ENCODE measurements at places on chromosomes 6 and 20. TPM values are rescaled to one million over a fixed set of nuclear protein-coding genes. Genes with fewer than 3 reads are reported as not detected.

The ATP9A gene
- 1.2 TPM for polyA plus RNA-seq

The CNR1 gene
- polyA plus RNA-seq: 2.5 TPM

The SAMD5 gene
- 0.54 TPM for polyA plus RNA-seq

DNA sequence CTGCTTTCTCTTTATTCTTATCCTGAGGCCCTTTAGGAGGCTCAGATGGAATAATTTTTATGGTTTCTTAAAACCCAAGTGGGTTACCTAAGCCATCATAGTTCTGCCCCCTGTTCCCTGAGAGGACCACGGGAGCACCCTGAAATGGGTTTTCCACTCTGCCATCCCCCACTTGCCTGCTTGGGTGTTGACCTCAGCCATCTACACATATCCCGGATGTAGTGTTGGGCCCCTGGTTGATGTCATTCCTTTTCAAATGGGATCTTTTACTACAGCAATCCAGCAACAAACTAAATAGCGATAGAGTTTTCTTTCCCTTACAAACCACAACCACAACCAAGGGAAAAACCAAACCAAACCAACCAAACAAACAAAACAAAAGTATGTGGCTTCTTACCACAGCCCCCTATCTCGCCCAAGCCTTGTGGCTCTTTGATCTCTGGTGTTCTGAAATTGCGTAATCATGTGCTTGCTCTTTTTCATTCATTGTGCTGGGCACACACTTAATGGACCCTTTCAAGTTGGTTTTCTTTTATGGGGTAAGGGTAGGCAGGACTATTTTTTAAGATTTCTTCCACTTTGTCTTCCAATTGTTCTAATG, 154.9 kb downstream of the ESR1 start:
- no peak for DNase-seq

DNA sequence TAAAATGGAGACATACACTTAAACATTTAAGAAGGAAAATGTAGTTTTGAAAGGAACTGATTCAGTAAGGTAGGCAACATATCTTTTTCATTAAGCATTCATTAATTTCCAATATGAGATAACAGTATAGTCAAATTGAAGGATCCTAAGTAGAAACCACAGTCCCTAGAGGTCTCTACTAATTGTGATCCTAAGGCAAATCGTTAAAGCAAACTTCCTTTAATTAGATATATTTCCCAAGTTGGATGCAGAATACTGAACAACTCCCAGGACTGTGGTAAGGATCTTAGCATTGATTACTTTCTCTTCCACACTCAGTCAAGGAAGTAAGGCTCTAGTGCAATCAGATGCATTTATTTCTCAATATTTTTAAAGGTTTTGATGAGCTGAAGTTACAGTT, 604.1 kb upstream of the GJE1 start:
- no peak for DNase-seq

- DNase-seq: no peak
Measured at GRCh38 chr6:50097966-50098640, 48.4 kb upstream of the DEFB112 start.
